ENCODE measurements at places on chromosomes 4 and X. TPM values are rescaled to one million over a fixed set of nuclear protein-coding genes. Genes with fewer than 3 reads are reported as not detected.

DNA sequence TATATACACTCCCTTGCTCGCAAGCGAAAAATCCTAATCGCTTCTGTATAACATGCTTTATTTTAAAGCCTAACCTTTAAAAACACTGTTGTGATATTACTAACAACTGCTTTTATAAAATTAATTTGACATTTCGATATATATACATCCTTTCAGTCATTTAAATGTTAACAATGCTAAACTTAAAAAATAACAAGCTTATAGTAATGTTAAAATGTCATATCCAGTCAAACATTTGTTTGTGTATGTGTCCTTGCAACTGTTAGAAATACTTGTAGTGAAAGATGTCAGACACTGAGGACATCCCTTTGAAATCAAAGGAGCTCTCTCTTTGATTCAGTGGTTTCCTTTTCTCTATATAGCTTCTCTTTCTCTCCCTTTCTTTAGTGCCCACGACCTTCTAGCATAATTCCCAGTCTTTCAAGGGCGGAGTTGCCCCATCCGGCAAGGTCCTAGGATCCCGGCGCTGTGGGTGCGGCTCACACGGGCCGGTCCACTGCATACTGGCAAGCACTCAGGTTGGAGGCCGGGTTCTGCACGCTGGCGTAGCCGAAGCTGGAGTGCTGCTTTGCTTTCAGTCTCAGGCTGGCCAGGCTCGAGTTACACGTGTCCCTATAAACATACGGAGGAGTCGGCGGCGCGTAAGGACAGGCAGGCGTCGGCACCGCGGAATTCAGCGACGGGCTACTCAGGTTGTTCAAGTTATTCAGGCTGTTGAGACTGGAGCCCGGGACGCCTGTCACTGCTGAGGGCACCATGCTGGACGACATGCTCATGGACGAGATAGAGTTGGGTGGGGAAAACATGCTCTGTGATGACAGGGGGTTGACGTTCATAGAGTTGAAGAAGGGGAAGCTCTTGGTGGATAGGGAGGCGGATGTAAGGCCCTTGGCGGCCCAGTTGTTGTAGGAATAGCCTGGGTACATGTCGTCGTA lies 5.0 kb downstream of the PITX2 start:
- no peak overlapping the region for H3K4me3 ChIP-seq
- H3K27ac ChIP-seq, result peak overlapping the region; percentile 47
- peaks cover 98% of the 10 kb centered on the region for H3K27me3 ChIP-seq
- peaks cover 4% of the 10 kb centered on the region for H3K36me3 ChIP-seq
- DNase-seq, result no peak

GATA1 gene
- total RNA-seq, result not detected

OPN1MW gene
- total RNA-seq, result not detected

- no peaks in the 10 kb centered on the region for H3K4me1 ChIP-seq
- no peak overlapping the region for H3K4me3 ChIP-seq
- no peaks in the 10 kb centered on the region for H3K36me3 ChIP-seq
- no peak for DNase-seq
- H3K27ac ChIP-seq, result no peak overlapping the region
- no peaks in the 10 kb centered on the region for H3K27me3 ChIP-seq
Measured at GRCh38 chrX:5976332-5976731, 252.3 kb downstream of the NLGN4X start.

DNA sequence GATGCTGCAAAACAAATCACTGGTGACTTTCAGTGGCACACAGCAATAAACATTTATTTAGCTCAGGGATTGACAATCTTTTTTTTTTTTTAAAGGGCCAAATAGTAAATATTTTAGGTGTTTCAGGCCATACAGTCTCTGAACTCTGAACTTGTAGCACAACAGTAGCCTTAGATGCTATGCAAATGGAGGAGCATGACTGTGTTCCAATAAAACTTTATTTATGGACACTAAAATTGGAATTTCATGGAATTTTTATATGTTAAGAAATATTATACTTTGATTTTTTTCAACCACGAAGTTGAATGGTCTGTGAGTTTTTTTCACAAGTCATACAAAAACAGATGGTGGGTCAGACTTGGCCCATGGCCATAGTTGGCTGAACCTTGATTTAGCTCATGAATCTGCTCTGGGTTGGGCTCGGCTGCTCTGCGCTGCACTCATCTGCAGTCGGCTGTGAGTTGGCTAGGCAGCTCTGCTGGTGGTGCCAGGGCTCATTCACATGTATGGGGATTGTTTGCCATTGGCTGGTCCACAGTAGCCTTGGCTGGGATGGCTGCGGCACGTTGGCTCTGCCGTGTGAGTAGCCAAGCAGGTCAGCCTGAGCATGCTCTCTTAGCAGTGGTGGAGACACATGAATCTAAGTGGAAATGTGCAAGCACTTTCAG lies 231.7 kb upstream of the PGRMC2 start:
- H3K4me3 ChIP-seq, result no peak overlapping the region
- H3K27ac ChIP-seq, result no peak overlapping the region
- H3K36me3 ChIP-seq, result peaks cover 5% of the 10 kb centered on the region
- peaks cover 16% of the 10 kb centered on the region for H3K4me1 ChIP-seq

DNA sequence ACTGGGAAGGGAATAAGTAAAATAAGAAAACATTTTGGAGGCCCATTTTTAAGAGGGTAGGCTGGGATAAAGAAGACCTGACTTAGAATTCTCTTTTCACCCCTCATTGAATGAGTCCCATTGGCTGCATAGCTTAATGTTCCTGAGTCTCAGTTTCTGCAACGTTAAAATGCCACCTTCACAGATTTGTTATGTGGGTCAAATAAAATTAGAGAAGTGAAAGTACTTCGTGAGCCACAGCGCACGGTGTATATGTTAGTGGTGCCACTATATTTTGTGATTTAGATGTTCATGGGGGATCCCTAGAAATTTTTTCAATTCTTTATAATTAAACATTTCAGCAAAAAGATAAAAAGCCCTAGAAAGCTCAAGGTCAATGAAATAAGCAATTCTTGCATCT lies 109.2 kb upstream of the HS3ST1 start:
- no peaks in the 10 kb centered on the region for H3K27me3 ChIP-seq
- H3K4me3 ChIP-seq, result no peak overlapping the region
- no peak overlapping the region for H3K27ac ChIP-seq
- no peaks in the 10 kb centered on the region for H3K4me1 ChIP-seq
- DNase-seq, result no peak

- H3K4me3 ChIP-seq, result no peak overlapping the region
- H3K36me3 ChIP-seq, result no peaks in the 10 kb centered on the region
- H3K27me3 ChIP-seq, result no peaks in the 10 kb centered on the region
Measured at GRCh38 chrX:9349572-9350494, 115.0 kb upstream of the TBL1X start.

GRCh38 chrX:27336466-27337091 lies 126.6 kb downstream of the PPP4R3C start:
- peak; percentile 3 for DNase-seq
- no peaks in the 10 kb centered on the region for H3K4me1 ChIP-seq
- H3K4me3 ChIP-seq, result no peak overlapping the region
- no peaks in the 10 kb centered on the region for H3K36me3 ChIP-seq
- H3K27ac ChIP-seq, result no peak overlapping the region

GRCh38 chr4:184142121-184143000 lies 75.3 kb downstream of the ENPP6 start:
- H3K4me3 ChIP-seq, result no peak overlapping the region
- H3K27ac ChIP-seq, result no peak overlapping the region
- no peak for DNase-seq
- no peaks in the 10 kb centered on the region for H3K27me3 ChIP-seq
- no peaks in the 10 kb centered on the region for H3K4me1 ChIP-seq
- H3K36me3 ChIP-seq, result no peaks in the 10 kb centered on the region

DNA sequence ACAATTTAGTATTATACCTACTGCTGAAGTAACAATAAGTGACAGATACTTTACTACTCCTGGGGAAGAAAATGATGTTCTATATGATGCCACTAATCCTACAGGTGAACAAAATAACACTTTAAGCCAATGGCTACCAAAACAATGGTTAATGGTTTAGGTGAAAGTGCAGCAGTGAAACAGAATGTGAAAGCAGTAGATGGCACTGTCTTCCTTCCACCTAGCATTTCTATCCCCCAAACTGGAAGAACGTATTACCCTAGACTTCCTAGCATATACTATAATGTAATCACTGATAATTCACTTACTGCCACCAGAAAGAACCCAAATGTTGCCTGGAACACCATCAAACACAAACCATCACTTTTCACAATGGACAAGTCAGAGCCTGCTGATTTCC lies 18.9 kb upstream of the CABS1 start:
- H3K36me3 ChIP-seq, result no peaks in the 10 kb centered on the region
- no peak overlapping the region for H3K4me3 ChIP-seq
- no peak overlapping the region for H3K27ac ChIP-seq
- H3K4me1 ChIP-seq, result no peaks in the 10 kb centered on the region

GRCh38 chr4:41323706-41324105 lies 67.0 kb downstream of the UCHL1 start:
- H3K4me1 ChIP-seq, result no peaks in the 10 kb centered on the region
- no peak for DNase-seq
- H3K27me3 ChIP-seq, result peaks cover under 1% of the 10 kb centered on the region
- H3K36me3 ChIP-seq, result no peaks in the 10 kb centered on the region
- no peak overlapping the region for H3K4me3 ChIP-seq

UGT2B17 gene
- not detected for total RNA-seq

DUX4 gene
- total RNA-seq, result not detected

F11 gene
- not detected for total RNA-seq

GRCh38 chrX:34687095-34687494 lies 30.0 kb upstream of the TMEM47 start:
- H3K27me3 ChIP-seq, result no peaks in the 10 kb centered on the region
- no peaks in the 10 kb centered on the region for H3K36me3 ChIP-seq
- H3K4me1 ChIP-seq, result no peaks in the 10 kb centered on the region

- H3K36me3 ChIP-seq, result peaks cover 1% of the 10 kb centered on the region
- peaks cover 33% of the 10 kb centered on the region for H3K4me1 ChIP-seq
- no peaks in the 10 kb centered on the region for H3K27me3 ChIP-seq
- no peak for DNase-seq
- H3K4me3 ChIP-seq, result no peak overlapping the region
- no peak overlapping the region for H3K27ac ChIP-seq
Measured at GRCh38 chr4:101254776-101255175, 92.5 kb downstream of the PPP3CA start.

FAM47A gene
- total RNA-seq, result not detected

DNA sequence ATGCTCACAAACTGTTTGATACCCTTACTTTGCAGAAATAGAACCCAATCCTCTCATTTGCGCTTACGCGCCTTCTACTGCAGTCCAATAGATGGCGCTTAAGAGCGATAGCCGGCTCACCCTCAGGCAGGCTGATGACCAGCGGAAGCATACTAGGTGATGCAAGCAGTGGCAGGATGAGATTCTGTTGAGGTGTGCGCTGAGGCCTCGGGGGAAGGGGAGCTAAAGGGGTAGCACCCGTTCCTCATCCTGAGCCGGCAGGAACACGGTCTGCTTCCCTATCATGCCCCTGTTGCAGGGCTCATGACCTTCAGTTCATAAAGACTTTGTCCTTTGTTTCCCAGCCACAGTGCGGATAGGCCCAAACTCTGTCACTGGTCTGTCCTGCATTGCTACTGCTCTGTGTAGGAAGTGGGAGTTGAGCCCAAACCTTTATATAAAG lies 628.9 kb downstream of the TLL1 start:
- H3K27me3 ChIP-seq, result no peaks in the 10 kb centered on the region
- H3K4me1 ChIP-seq, result no peaks in the 10 kb centered on the region
- DNase-seq, result peak; percentile 1
- H3K27ac ChIP-seq, result no peak overlapping the region
- no peak overlapping the region for H3K4me3 ChIP-seq
- H3K36me3 ChIP-seq, result no peaks in the 10 kb centered on the region

GRCh38 chr4:7430368-7430964 lies 4.3 kb downstream of the PSAPL1 start:
- DNase-seq, result no peak
- H3K36me3 ChIP-seq, result no peaks in the 10 kb centered on the region
- H3K4me1 ChIP-seq, result no peaks in the 10 kb centered on the region
- H3K4me3 ChIP-seq, result no peak overlapping the region
- no peaks in the 10 kb centered on the region for H3K27me3 ChIP-seq

DNA sequence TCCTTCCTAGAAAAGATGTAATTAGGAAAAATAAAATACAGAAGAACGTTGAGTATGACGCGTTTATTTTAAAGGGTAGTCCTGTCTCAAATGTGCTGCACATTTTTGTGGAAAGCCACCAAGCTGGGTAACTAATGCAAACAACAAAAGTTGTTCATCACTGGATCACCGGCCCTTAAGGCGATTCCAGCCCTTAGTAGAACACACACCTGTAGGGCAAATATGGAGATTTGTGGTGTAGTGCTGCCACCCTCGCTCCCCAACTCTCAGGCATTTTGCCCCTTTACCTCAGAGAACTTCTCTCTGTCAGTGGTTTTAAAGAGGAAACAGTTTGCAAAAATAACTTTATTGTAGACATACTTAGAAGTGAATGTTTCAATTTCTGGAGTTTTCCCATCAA lies 1.9 kb downstream of the TBL1X start:
- no peaks in the 10 kb centered on the region for H3K27me3 ChIP-seq
- peak overlapping the region; percentile 80 for H3K27ac ChIP-seq
- peaks cover 14% of the 10 kb centered on the region for H3K36me3 ChIP-seq
- H3K4me3 ChIP-seq, result peak overlapping the region; percentile 82
- H3K4me1 ChIP-seq, result peaks cover 23% of the 10 kb centered on the region

MAGEE2 gene
- not detected for total RNA-seq

- H3K27ac ChIP-seq, result peak overlapping the region; percentile 51
- no peak overlapping the region for H3K4me3 ChIP-seq
- peaks cover 39% of the 10 kb centered on the region for H3K36me3 ChIP-seq
- H3K4me1 ChIP-seq, result peaks cover 13% of the 10 kb centered on the region
- DNase-seq, result no peak
Measured at GRCh38 chrX:13717700-13718472, 16.5 kb downstream of the TRAPPC2 start.

GRCh38 chr4:42646999-42647541 lies 9.8 kb downstream of the ATP8A1 start:
- H3K36me3 ChIP-seq, result peaks cover 39% of the 10 kb centered on the region
- no peak overlapping the region for H3K4me3 ChIP-seq
- H3K27ac ChIP-seq, result no peak overlapping the region
- H3K4me1 ChIP-seq, result peaks cover 69% of the 10 kb centered on the region
- no peak for DNase-seq
- no peaks in the 10 kb centered on the region for H3K27me3 ChIP-seq

- no peak overlapping the region for H3K4me3 ChIP-seq
- H3K27ac ChIP-seq, result no peak overlapping the region
- H3K27me3 ChIP-seq, result peaks cover 12% of the 10 kb centered on the region
- no peaks in the 10 kb centered on the region for H3K36me3 ChIP-seq
Measured at GRCh38 chrX:23385242-23385641, 50.6 kb downstream of the PTCHD1 start.

AR gene
- total RNA-seq, result not detected

- peaks cover 34% of the 10 kb centered on the region for H3K4me1 ChIP-seq
- H3K27me3 ChIP-seq, result peaks cover 17% of the 10 kb centered on the region
- H3K36me3 ChIP-seq, result peaks cover 6% of the 10 kb centered on the region
- no peak for DNase-seq
Measured at GRCh38 chr4:14853176-14853943, 148.9 kb upstream of the CPEB2 start.

GRCh38 chrX:21978346-21978745 lies 37.8 kb downstream of the SMS start:
- no peak overlapping the region for H3K27ac ChIP-seq
- peaks cover 16% of the 10 kb centered on the region for H3K4me1 ChIP-seq
- H3K36me3 ChIP-seq, result peaks cover 34% of the 10 kb centered on the region
- no peaks in the 10 kb centered on the region for H3K27me3 ChIP-seq
- H3K4me3 ChIP-seq, result no peak overlapping the region

- DNase-seq, result no peak
- no peak overlapping the region for H3K4me3 ChIP-seq
- no peak overlapping the region for H3K27ac ChIP-seq
Measured at GRCh38 chr4:94346541-94346940, 3.9 kb upstream of the HPGDS start.
